CD4-positive, alpha-beta T cell treated with Interleukin-4 for 4 hours (primary cell): ENCODE measurements at places on chromosomes 5 and 9.

DNA sequence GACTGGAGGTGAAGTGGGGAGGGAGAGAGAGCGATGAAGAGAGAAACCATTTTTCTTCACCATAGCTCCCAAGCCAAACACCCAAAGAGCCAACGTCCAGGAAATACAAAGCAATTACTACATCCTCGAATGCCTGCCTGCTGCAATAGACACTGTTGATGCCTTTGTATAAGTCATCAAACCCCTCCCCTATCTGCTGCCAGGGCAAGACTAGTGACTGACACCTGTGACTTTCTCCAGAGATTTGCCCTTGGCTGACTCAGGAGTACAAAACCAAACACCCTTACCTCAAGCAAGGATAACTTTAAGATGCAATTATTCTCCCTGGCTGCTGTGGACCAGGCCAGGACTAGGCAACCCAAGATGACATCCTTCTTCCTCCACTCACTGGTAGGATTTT, 81.8 kb upstream of the RASA1 start:
- DNase-seq: no peak

DNA sequence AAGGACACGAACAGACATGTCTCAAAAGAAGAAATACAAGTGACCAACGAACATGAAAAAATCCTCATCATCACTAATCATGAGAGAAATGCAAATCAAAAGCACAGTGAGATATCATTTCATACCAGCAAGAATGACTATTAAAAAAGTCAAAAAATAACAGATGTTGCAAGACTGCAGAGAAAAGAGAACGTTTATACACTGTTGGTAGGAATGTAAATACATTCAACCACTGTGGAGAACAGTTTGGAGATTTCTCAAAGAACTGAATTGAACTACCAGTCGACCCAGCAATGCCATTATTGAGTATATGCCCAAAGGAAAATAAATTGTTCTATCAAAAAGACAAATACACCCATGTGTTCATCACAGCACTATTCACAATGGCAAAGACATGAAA, 45.7 kb downstream of the FXN start:
- DNase-seq: no peak

GRCh38 chr5:5711112-5711511, 288.6 kb downstream of the ICE1 start:
- no peak for DNase-seq

GRCh38 chr9:116166713-116167112, 13.1 kb downstream of the PAPPA start:
- DNase-seq: no peak

GRCh38 chr5:68922172-68922987, 171.4 kb upstream of the SLC30A5 start:
- DNase-seq: no peak

- no peak for DNase-seq
These were observed 6.9 kb upstream of the GSN start for GRCh38 chr9:121261107-121261460.

- DNase-seq: no peak
These were observed 17.1 kb downstream of the RNF44 start for GRCh38 chr5:176519810-176520720.

DNA sequence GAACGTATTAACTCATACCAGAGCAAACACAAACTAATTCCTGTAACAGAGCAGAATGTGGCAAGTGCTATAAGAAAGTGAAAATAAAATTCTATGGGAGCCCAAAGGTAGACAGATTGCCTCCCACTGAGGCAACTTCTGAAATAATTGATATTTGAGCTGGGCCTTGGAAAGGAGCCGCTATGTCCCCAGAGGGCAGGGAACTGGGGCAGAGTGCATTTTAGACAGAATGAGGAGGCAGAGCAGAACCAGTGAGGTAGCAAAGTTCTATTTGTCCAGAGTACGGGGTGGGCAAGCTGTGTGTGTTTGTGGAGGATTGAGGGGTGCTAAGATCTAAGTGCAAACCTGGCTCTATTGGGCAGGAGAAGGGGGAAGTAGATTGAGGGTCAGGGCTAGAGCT, 19.8 kb downstream of the CDO1 start:
- DNase-seq: no peak

- peak; percentile 52 for DNase-seq
These were observed 73.1 kb downstream of the RAPGEF1 start for GRCh38 chr9:131666774-131667173.

DNA sequence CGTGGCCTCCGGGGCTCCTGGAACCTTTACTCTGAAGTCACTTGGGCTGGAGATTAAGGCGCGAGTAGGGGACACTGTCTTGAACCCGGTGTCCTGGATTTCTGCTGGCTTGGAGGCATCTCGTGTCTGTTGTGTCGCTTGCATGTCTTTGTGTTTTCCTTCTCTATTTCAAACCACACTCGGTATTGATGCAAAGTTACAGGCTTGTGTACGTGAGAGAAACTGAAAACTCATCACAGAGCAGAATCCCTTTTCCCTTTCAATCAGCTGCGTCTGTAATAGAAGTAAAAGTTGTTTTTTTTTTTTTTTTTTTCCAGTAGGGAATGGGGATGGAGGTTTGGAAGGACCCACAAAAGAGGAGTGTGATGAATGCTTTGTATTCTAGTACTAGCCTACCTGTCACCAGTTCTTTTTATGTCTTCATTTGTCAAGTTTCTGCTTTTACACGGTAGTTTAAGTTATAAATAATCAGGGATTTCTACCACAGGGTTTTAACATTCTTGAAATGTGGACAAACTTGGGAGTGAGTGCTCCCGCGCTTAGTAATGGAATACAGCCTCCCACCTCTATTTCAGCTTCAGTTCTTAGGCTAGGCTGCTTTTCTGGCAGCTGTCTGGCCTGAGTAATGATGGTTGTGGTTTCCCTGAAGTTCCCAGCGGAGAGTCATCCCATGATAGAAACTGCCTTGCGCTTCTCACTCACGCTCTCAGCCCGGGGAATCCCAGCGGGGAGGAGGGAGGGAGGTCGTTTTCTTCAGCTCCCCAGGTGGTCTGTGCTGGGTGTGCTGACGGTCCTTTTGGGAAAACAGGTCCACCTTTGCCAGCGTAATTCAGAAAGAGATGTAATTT, 763 bp downstream of the TJP2 start:
- peak; percentile 28 for DNase-seq

GRCh38 chr5:100755435-100755834, 147.6 kb downstream of the ST8SIA4 start:
- DNase-seq: no peak

DNA sequence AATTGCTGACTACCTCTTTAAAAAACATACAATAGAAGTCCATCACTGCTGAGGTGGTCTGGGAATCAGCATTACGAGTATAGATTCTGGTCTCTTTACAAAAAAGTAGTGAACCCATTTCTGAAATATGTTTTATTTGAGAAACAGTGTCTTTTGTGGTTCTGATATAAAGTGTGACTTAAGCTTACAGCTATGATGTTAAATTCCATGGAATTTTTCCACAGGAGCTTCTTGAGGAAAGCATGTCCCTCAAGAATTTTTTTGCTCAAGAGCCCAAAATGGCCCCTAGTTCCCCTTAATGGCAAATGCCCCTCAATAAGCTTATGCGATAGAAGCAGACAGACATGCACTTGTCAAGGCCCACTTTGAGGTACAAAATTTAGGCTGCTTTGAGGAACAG, 265.7 kb downstream of the FAM170A start:
- DNase-seq: no peak

DNA sequence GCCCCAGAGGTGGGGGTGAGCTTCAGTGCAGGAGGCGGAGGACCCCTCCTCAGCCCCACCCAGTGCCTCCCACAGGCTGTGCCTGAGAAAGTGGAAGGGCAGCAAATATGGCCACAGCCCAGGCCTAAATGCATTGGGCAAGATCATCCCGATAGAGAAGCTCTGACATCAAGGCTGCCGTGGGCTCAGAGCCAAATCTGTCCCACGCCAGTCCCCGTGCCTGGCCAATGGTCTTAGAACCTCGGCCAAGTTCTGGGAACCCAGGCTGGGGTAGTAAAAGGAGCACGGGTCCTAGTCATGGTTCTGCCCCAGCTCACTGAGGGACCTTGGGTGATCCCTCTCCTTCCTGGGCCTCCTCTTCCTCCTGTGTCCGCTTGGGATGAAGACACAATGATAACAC, 27.7 kb upstream of the TNIP1 start:
- DNase-seq: no peak
